ENCODE measurements at places on chromosomes 12 and 14. TPM values are rescaled to one million over a fixed set of nuclear protein-coding genes. Genes with fewer than 3 reads are reported as not detected.

Gene SLC5A8
- 0.08 TPM for total RNA-seq

Gene TM9SF1
- total RNA-seq = 45.7 TPM

Gene PIWIL1
- under 0.01 TPM for total RNA-seq

Gene A2M
- not detected for total RNA-seq

Gene KLRK1
- not detected for total RNA-seq

Gene FOXN4
- not detected for total RNA-seq

Gene HELB
- total RNA-seq = 2.2 TPM

Gene BEST3
- not detected for total RNA-seq

Gene SERPINA9
- total RNA-seq = not detected

Gene OR4Q2
- not detected for total RNA-seq

Gene GALNT9
- total RNA-seq = not detected

Gene RHEBL1
- 3.9 TPM for total RNA-seq

Gene SLC25A47
- total RNA-seq = not detected

Gene TPI1
- 989 TPM for total RNA-seq

Gene TMEM179
- not detected for total RNA-seq

Gene ACRBP
- total RNA-seq = 0.16 TPM

Gene COX8C
- not detected for total RNA-seq

Gene NPFF
- total RNA-seq = not detected

Gene TAS2R10
- total RNA-seq = 0.31 TPM

Gene NANOG
- not detected for total RNA-seq

Gene CELA1
- not detected for total RNA-seq

Gene TMPRSS12
- total RNA-seq = not detected

Gene HOXC12
- 0.31 TPM for total RNA-seq

Gene SYNJ2BP
- 6.7 TPM for total RNA-seq

Gene FRS2
- 28.0 TPM for total RNA-seq

Gene FGD4
- total RNA-seq = 14.4 TPM

Gene SALL2
- 1.2 TPM for total RNA-seq

Gene GDF3
- not detected for total RNA-seq

Gene SLC10A1
- total RNA-seq = not detected

Gene PZP
- not detected for total RNA-seq

Gene SMIM41
- not detected for total RNA-seq

Gene BEGAIN
- total RNA-seq = 1.1 TPM

Gene KLRD1
- not detected for total RNA-seq

Gene C14orf132
- total RNA-seq = 0.57 TPM

Gene PLEKHD1
- total RNA-seq = not detected

Gene OVCH1
- not detected for total RNA-seq

Gene P2RX2
- not detected for total RNA-seq

Gene USP15
- 25.7 TPM for total RNA-seq

Gene LMNTD1
- not detected for total RNA-seq

Gene VRTN
- total RNA-seq = not detected

Gene A2ML1
- total RNA-seq = 2.7 TPM

Gene RPGRIP1
- total RNA-seq = not detected

Gene KLHDC2
- 39.6 TPM for total RNA-seq

Gene AGAP2
- total RNA-seq = 0.80 TPM

Gene OASL
- 1.1 TPM for total RNA-seq

Gene DDN
- 0.23 TPM for total RNA-seq

Measured in hair follicular keratinocyte (primary cell).